Cerebellar nuclear complex (tissue), 1 donor: ENCODE measurements at places on chromosomes 6 and 20.

DNA sequence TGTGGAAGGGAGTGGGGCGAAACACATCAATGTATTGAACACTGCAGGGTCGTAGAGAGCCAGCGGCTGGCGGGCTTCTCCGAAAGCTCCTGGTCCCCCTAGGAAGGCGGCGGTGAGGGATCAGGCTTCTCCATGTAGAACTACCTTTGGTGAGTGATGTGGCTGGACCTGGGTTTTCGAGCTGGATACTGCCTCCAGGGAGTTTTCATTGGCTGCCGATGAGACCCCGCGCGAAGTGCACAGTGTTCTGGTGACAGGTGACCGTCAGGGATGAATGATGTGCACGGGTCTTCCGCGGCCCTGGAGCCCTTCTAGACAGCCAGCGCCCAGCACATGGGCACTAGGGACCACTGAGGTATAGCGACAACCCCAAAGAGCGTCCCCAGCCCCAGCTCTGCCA, 16.4 kb downstream of the ABT1 start:
- DNase-seq: no peak

GRCh38 chr20:14341801-14342200, 4.4 kb upstream of the FLRT3 start:
- no peak for DNase-seq

- no peak for DNase-seq
These were observed 5.0 kb downstream of the TMEM239 start for GRCh38 chr20:2820896-2821869.

GRCh38 chr6:134309227-134309626, 8.7 kb downstream of the SGK1 start:
- DNase-seq: peak; percentile 71

DNA sequence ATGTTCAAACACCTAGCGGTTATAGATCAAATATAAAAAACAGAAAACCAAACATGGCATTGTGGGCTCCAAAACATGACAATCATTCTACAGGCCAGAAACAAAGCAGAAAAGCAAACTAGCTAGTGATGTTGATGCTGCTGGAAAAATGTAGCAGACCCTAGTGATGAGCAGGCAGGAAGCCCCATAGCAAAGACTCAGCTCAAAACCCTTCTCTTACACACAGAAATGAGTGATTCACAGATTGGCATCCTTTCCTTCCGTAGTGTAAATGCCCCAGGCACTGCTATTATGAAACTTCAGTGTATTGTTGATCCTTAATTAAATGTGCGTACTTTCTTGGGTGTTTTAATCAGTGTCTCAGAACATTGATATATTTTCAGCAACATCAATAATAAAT, 425.1 kb downstream of the UTRN start:
- DNase-seq: no peak
